Endothelial cell (in vitro differentiated cells): ENCODE measurements at places on chromosomes 3 and 15. TPM values are rescaled to one million over a fixed set of nuclear protein-coding genes. Genes with fewer than 3 reads are reported as not detected.

GRCh38 chr3:29249829-29250345 is 31.0 kb upstream of the RBMS3 start:
- no peak for DNase-seq

DNA sequence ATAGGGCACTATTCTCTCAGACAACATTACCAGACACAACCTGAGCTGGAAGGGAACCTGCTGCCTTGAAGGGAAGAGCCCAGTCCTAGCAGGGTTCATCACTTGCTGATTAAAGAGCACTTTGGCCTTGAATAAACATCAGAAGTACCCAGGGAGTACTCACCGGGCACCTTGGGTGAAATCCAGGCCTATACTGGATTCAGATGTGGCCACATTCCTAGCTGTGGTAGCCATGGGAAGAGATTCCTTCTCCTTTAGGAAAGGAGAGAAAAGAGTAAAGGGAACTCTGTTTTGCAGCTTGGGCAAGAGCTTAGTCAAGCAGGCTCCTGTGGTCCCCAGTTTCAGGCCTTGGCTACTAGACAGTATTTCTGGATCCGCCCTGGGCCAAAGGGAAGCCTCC is 195.0 kb downstream of the SPATA16 start:
- DNase-seq = no peak

DNA sequence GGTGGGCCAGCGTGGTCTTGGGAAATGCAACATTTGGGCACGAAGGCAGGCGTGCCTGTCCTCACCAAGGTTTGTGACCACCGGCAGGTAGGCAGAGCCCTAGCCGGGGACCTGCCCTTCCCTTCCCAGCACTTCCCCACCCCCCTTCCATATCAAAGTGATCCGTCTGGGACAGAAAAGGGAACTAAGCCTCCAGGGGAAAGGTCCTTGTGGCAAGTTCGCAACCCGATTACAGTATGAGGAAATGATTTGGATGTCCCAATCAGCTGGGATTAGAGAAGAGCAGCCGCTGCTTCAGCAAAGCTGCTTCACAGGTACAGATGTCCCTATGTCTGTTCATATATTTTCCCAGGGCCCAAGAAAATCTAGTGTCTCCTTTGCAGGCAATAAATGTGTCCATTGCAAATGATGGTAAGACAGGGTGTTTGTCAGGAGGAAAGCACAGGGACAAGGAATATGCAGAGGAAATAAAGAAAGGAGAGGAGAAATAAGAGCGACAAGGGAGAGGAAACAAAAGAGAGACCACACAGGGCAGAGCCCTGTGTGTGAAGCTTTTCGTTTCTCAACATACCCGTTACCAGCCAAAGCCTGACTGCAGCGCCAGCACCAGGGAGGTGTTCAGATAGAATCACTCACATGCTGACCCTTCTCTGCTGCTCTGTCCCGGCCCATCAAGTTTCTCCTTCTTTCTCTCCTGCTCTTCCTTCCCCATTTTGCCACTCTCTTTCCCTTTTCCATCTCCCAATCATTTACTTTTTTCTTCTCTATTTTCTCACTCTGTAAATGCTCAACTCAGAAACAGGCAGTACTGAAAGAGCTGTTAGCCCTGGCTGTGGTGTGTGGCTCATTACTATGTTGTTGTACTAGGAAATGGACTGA is 17.4 kb upstream of the SECISBP2L start:
- DNase-seq = no peak

GRCh38 chr3:138949002-138949418 is 2.0 kb downstream of the FOXL2NB start:
- DNase-seq = no peak

GRCh38 chr3:11643605-11644087 is at the start of gene VGLL4:
TSS of gene VGLL4 (minus strand) at chr3:11643915. CDS start at chr3:11643518, 397 bp downstream.
- peak; percentile 88 for DNase-seq

- no peak for DNase-seq
Observed at GRCh38 chr3:195204360-195205163, 66.4 kb downstream of the XXYLT1 start.

GRCh38 chr3:100570811-100571210 is 38.6 kb upstream of the ADGRG7 start:
- no peak for DNase-seq

DNA sequence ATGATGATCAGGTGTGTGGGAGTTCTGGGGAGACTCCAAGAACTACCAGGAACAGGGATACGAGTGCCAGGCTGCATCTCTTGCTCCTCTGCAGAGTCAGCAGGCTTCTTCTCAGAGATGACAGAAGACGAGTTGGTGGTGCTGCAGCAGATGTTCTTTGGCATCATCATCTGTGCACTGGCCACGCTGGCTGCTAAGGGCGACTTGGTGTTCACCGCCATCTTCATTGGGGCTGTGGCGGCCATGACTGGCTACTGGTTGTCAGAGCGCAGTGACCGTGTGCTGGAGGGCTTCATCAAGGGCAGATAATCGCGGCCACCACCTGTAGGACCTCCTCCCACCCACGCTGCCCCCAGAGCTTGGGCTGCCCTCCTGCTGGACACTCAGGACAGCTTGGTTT is 7.9 kb downstream of the PRRT3 start:
- no peak for DNase-seq

- no peak for DNase-seq
Observed at GRCh38 chr3:168213920-168214319, 118.2 kb upstream of the GOLIM4 start.

DNA sequence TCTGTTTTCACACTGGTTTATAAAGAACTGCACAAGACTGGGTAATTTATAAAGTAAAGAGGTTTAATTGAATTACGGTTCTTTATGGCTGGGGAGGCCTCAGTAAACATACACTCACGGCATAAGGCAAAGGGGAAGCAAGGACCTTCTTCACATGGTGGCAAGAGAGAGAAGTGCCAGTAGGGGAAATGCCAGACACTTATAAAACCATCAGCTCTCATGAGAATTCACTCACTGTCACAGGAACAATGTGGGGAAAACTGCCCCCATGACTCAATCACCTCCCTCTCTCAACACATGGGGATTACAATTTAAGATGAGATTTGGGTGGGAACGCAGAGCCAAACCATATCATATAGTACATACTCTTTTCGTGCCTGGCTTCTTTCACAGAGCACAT is 42.4 kb downstream of the MAP2K1 start:
- no peak for DNase-seq

The UPK1B gene
- total RNA-seq = not detected

The TRANK1 gene
- total RNA-seq = 2.8 TPM

The CLK3 gene
- total RNA-seq = 81.7 TPM

The UBAP1L gene
- 1.8 TPM for total RNA-seq
